GM12878 (cell line): ENCODE measurements at places on chromosomes 12 and 14. TPM values are rescaled to one million over a fixed set of nuclear protein-coding genes. Genes with fewer than 3 reads are reported as not detected.

The SERPINA3 gene
- total RNA-seq: 2.2 and 2.6 TPM in 2 replicates

The HOXC6 gene
- 0.27 and 0.38 TPM in 2 replicates for total RNA-seq

DNA sequence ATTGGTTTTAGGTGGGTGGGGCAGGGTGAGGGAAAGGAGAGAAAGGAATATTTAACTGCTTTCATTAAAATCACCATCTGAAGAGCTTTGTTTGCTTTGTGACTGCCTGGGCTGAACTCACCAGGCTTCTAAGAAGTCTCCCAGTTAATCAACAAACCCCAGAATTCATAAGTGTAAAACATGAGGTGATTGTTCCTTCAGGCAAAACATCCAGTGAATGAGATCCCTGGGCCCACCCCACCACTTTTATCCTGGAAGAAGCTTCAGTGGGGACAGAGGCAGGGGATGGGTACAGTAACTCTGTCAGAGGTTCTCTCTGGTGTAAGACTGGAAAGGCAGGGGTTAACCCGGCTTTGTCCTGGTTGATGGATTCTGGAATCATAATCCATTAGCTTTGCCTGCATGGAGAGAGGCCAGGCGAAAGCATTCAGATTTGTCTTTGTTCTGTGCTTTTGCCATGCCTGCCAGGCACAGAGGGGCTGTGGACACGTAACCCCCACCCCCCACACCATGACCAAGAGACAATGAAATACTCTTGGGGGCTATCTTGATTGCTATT is 16.7 kb downstream of the PDE1B start:
- DNase-seq: no peak

DNA sequence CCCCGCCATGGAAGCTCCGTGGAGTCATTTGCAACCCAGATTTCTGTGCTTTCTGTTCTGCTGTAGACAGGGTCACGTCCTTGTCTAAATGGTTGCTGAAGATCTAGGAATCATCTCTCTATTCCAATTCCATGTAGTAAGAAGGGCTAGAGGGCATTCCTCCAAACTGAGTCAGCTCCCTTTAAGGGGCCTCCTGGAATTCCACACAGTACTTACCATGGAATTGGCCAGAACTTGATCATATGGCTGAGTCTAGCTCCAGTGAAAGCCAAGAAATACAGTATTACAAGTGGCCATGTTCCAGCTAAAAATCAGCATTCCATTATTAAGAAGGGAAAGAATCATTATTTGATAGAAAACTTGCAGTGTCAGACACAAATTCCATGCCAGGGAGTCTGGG is 171.9 kb downstream of the PRKCH start:
- DNase-seq: no peak
